GM13976 (cell line): ENCODE measurements at places on chromosomes 1 and 21.

GRCh38 chr1:1122981-1123480 lies 7.1 kb upstream of the C1orf159 start:
- DNase-seq: no peak

DNA sequence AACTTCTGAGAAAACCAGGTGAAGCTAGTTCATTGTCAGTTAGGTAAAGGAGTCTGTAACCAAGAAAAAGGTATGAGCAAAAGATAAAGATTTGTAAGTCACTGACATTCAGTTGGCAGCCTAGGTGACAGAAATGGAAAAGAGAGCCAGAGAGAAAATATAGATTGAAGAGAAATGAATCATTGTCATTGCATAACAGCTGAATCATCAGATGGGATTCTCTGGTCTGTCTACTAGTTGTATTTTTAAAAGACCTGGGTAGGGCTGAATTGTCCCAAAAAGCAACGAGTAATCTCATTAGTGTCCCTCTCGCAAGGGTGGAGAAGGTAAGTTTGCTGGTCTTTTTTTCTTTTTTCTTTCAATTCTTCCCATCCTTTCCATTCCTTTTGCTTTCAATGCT lies 36.6 kb downstream of the PTGS2 start:
- no peak for DNase-seq

DNA sequence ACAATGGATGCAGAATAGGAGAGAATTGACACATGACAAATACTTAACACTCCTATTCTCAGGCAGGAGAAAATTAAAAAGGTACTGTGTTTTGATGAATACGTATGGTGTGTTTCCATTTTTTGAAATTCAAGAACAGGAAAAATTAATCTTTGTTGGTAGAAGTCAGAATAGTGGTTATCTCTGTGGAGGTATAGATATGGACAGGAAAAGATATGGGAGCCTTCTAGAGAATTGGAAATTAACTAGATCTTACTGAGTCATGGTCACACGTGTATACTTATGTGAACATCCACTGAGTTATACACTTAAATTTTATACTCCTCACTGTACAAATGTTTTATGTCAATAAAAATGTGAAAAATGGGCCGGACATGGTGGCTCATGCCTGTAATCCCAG lies 9.9 kb upstream of the TUT4 start:
- DNase-seq: no peak

- no peak for DNase-seq
Observed at GRCh38 chr1:215083383-215083961, 935 bp downstream of the KCNK2 start.

GRCh38 chr1:19735440-19736127 lies 64.1 kb downstream of the TMCO4 start:
- no peak for DNase-seq

DNA sequence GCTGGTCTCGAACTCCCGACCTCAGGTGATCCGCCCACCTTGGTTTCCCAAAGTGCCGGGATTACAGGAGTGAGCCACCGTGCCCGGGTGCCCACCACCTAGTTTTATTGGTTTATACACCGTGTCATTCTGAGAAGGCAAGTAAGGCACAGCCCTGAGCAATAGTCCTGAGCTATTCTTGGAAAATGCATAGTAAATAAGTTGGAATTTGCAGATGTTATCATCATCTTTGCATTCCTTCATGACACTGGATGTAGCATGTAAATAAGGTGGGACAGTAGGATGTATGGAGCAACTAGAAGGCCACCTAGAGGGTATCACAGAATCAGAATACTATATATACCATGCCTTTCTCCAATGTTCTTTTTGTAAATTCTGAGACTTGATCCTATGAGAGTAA lies 11.0 kb downstream of the TOR1AIP2 start:
- DNase-seq: no peak

GRCh38 chr1:206668351-206668750 lies 16.4 kb upstream of the MAPKAPK2 start:
- DNase-seq: no peak

DNA sequence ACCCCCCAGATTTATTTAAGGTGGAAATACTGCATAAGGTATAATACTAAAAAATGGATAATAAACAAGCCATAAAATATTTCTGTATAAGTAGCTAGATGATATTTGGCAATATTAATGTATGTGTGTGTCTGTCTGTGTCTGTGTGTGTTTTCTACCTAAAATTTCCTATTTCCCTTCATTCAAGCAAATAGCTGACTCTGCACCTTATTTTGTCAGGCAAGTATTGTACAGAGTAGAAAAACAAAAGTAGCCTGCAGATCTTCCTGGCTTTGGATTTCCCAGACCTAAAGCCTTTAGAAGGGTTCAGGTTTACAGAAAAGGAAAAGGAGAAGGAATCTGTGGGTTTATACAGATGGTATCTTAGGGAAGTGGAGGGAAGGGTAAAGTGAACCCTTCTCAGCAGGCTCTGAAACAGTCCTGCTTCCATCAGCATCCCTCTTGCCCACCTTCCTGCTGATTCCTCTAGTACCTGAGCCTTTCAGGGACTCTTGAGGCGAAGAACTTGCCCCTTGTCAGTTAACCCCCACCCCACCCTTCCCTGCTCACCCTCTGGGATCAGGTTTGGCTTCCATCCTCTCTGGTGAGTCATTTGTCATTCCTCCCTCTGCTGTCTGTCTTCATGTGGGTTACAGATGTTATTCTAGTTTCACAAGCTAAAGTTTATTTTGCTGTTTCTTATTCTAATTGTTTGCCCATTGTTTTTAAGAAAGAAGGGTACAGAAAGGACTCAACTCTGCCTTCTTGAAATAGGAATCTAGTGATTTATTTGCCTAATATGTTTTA lies 21.7 kb upstream of the RGS16 start:
- DNase-seq: no peak

- DNase-seq: no peak
Observed at GRCh38 chr1:228228601-228229074, 20.8 kb downstream of the OBSCN start.

- DNase-seq: no peak
Observed at GRCh38 chr1:230090194-230090711, 23.2 kb downstream of the GALNT2 start.

DNA sequence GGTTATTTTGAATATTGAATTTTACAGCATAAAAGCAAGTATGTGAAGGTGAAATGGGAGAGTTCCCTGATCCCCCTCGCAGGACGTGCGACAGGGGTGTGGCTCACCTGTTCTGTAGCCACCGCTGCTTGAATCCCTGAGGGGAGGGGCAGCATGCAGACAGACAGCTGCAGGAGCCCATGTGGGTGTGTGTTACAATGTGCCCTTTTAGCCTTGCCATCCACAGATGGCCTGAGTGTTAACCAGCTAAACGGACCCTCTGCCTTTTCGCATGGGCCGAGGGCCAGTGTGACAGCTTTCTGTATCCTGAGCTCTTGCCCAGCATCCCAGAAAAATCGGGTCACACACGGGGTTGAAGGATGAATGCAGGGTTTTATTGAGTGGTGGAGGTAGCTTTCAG lies 43.3 kb downstream of the JAM2 start:
- DNase-seq: no peak
